Stimulated activated CD4-positive, alpha-beta T cell treated with anti-CD3 and anti-CD28 coated beads, Interleukin-15, amount 100 ng/mL, for 48 hours (primary cell): ENCODE measurements at places on chromosomes 2 and 18.
A peak's percentile ranks its signal among the peaks of the same experiment; 100 is the strongest.

DNA sequence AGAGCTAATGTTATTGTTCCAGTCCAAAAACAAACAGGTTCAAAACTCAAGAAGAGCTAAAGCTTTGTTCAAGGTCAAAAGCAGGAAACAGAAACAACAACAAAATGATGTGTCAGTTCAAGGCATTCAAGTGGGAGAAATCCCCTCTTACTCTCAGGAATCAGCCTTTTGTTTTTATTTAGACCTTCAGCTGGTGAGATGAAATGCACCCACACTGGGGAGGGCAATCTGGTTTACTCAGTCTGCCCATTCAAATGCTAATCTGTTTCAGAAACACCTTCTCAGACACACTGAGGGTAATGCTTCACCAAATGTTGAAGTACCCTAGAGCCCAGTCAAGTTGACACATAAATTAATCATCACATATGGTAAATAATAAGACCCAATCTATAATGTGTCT is 150.6 kb downstream of the TMX3 start:
- no peak for DNase-seq

GRCh38 chr2:96150007-96150640 is 4.9 kb upstream of the DUSP2 start:
- DNase-seq, result no peak

GRCh38 chr18:46732801-46733200 is 24.1 kb downstream of the ST8SIA5 start:
- no peak for DNase-seq

DNA sequence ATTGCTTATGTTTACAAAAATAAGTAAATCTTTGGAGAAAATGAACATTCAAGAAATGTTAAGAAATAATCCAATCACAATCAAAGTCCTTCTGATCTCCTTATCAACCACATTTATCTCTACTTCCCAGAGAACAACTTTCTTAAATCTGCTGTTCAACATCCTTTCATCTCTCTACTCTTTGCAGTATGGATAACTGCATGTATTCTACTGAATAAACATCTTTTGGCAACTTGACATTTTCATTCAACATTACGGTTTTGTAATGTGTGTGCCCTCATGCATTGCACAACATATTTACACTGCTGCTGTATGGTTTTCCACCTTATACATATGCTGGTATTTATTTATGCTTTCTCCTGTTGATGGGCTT is 9.2 kb downstream of the CMPK2 start:
- no peak for DNase-seq

DNA sequence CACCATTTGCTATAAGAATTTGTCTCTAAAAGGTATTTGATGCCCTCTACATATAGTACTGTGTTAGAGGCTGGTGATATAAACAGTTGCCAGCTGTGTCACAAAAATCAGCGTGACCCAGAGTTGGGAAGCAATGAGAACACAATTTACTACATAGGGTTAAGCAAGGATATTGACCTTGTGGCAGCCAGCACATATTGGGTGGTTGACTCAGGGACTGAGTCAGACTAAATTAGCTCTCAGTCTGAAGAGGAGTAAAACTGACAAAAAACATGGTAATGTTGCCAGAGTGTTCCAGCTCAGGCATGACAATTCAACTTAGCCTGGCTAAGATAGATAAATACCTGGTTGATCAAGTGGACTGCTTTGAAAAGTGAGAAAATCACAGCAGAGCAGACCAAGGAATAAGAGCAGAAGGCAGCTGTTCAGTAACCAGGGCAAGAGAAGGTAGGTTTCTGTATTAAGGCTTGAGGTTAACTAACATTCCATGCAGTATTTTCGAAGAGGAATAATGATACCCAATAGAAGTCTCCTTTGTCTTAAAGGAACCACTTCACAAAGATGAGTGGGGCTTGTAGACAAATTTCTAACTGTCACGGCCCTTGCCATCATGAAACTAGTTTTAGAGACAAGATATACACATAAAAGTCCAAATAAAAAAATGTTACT is 108.2 kb upstream of the ERBB4 start:
- DNase-seq, result no peak

GRCh38 chr2:175755169-175755568 is 246.9 kb downstream of the LNPK start:
- no peak for DNase-seq

- DNase-seq, result peak; percentile 13
These were observed 218.3 kb upstream of the SMAD7 start for GRCh38 chr18:49169037-49169521.
